ENCODE measurements at places on chromosomes 6 and 20.

GRCh38 chr6:37695857-37696219 lies 1.8 kb downstream of the MDGA1 start:
- no peak for DNase-seq

GRCh38 chr6:136521427-136521826 lies 28.8 kb downstream of the MAP7 start:
- no peak for DNase-seq

- no peak for DNase-seq
Measured at GRCh38 chr20:17457079-17457478, 74.1 kb downstream of the BFSP1 start.

GRCh38 chr20:10643560-10643873 lies 30.3 kb downstream of the JAG1 start:
- no peak for DNase-seq
